Activated naive CD4-positive, alpha-beta T cell treated with anti-CD3 and anti-CD28 coated beads, Interleukin-2, amount 50 U/mL, for 72 hours (primary cell): ENCODE measurements at places on chromosomes 1 and 21. TPM values are rescaled to one million over a fixed set of nuclear protein-coding genes. Genes with fewer than 3 reads are reported as not detected.

Gene GSTM4
- total RNA-seq, result 22.0 TPM

Gene F13B
- total RNA-seq, result not detected

- no peak for DNase-seq
These were observed 45.9 kb downstream of the GPR88 start for GRCh38 chr1:100583827-100584226.

DNA sequence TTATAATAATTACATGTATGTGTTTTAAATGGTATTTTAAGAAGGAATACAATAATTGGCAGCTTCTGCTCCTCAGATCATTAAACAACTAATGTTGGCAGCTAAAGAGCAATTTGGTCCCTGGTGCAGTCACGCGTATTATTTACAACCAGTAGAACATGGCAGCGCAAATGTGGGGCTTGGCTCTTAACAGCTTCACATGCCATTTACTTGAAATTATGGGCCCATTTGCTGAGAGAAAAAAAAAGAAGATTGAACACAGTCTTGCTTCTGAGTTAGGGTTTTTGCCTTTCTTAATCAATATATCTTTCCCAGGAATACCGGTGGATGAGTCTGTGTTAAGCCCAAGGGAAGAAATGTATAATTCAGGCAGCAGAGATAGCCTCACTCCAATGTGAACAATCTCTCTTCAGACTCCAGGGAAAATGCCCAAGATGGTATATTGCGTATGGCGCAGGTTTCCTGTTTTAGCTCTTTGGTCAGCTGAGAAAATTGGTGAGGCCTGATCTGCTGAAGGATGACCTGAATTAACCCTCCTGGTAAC, 174.5 kb downstream of the DISC1 start:
- DNase-seq, result no peak

- DNase-seq, result no peak
These were observed 275.7 kb upstream of the C1orf174 start for GRCh38 chr1:4175566-4176405.

DNA sequence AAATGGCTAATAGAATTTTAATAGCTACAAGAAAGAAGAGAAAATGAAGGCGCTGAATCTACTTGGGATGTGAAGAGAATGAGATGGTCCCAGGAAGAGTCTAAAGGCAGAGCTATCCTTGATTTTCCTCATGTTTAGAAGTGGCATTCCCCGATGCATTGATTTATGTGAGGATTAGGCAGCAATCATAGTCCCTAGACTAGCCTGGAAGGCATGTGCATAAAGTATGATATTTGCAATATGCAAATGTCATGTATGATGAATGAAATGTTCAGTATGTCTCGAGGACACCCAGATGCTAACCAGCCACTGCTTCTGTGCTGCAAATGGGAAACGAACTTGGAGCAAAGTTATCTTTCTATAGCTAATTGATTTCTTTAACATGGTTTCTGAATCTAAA, 641.5 kb upstream of the PLXNA2 start:
- DNase-seq, result no peak

Gene LCA5L
- total RNA-seq, result not detected

DNA sequence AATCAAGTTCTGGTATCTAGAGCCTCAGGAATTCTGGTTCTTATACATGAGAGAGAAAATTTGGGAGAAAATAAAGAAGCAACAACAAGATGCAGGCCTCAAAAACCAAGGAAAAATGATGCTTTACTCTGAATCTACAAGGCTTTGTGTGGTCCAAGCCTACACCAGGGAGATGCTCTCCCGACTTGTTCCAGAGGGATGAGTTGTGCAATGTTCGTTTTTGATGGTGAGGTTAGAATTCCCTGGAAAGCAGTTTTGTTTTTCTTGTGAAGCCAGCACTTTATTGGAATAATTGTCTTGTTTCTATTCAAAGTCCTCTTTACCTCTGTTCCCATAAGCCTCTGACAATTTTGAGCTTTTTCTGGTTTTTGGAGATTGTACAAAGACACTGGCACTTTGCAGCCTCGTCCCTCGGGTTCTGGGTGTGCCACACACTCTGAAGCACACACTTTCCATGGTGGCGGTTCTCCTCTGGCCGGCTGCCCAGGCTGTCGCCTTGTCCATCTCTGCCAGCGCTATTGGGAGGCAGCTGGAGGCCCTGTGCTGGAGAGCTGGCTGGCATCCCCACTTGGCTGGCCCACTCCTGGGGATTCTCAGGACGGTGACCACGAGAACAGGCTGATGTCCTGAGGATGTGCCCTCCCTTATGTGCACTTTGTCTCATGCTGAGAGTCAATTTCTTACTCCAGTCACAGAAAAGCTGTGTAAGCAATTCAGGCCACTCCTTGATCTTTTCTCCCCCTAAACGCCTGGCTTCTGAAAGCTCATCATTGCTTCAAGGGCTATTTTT, 70.2 kb downstream of the EDEM3 start:
- no peak for DNase-seq

GRCh38 chr1:201290551-201290950, 7.2 kb downstream of the PKP1 start:
- no peak for DNase-seq

GRCh38 chr1:3053986-3054385, 15.0 kb upstream of the PRDM16 start:
- DNase-seq, result no peak

GRCh38 chr1:58189453-58189852, 357.1 kb downstream of the OMA1 start:
- DNase-seq, result no peak

DNA sequence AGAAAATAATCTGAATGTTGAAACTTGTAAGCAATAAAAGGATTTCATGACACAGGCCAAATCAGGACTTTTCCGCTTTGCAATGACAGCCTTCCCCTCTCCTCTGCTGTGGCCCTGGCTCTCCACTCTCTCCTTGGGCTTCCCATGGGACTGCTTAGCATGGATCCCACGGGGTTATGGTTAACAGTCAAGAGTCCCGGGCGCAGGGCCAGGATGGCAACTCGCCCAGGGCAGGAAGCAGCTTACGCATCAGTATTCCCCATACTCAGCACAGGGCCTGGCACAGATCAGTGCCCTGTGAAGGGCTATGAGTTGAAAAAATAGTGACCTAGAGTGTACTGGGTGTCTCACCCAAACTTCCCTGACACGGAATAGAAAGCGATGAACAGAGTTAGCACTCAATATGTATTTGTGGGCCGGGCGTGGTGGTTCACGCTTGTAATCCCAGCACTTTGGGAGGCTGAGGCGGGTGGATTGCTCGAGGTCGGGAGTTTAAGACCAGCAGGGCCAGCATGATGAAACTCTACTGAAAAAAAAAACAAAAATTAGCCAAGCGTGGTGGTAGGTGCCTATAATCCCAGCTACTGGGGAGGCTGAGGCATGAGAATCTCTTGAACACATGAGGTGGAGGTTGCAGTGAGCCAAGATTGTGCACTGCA, 29.1 kb upstream of the GRHL3 start:
- no peak for DNase-seq

Gene HRNR
- not detected for total RNA-seq

Gene KRTAP13-2
- total RNA-seq, result not detected

DNA sequence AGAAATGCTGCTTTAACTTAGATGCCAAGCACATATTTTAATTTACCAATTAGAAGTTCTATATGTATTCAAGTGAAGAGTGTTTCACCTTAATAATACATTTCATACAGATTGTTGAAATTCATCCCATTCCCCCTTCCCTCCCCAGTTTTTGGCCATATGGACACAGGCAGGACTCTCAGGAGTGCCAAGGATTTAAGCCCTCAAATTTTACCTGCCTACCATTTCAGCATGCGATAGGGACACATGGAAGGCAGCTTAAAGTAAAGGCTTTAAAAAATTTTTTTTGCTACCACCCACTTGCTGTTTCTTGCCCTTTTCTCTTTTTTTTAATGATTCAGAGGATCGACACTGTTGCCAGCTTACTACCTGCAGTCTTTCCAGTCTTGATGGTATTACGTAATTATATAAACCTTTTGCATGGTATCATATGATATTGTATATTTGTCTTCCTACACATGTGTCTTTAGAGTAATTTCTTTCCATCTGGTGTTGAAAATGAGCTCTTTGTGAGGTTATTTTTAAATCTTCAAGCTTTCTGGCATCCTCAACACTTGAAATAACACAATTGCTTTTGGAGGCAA, 7.0 kb downstream of the EPB41 start:
- DNase-seq, result no peak

- DNase-seq, result no peak
These were observed 7.4 kb upstream of the DEGS1 start for GRCh38 chr1:224175617-224176016.

GRCh38 chr1:212928323-212929291, 21.7 kb upstream of the VASH2 start:
- DNase-seq, result no peak

Gene CTSE
- total RNA-seq, result not detected

Gene MIXL1
- not detected for total RNA-seq

DNA sequence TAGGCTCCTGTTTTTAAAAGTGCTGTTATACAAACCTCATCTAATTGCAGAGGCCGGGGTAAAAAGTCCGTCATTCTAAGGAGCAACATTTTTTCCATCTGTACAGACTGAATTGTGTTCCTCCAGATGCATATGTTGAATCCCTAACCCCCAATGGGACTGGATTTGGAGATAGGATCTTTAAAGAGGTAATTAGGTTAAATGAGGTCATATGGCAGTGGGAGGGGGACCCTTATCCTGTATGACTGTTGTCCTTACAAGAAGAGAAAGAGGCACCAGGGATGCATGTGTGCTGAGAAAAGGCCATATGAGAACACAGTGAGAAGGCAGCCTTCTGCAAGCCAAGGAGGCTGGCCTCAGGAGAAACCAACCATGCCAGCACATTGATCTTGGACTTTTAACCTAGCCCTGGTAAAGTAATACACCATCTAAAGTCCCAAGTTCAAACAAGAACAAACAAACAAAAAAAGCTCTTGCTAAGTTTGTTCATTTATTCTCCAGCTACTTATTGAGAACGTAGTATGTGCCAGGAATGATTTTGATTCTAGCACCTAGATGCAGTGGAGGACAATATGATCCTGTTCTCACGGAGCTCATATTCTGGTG, 352.4 kb downstream of the NTNG1 start:
- no peak for DNase-seq

- no peak for DNase-seq
These were observed 31.0 kb downstream of the C1orf185 start for GRCh38 chr1:51133045-51133444.

- DNase-seq, result no peak
These were observed 918.1 kb downstream of the ADGRL2 start for GRCh38 chr1:82718719-82719419.

- no peak for DNase-seq
These were observed 415.3 kb upstream of the CAMK1G start for GRCh38 chr1:209168204-209168603.

- no peak for DNase-seq
These were observed 8.3 kb upstream of the C8B start for GRCh38 chr1:56973923-56974742.

- no peak for DNase-seq
These were observed 260.8 kb downstream of the SPATA17 start for GRCh38 chr1:217891966-217892365.

DNA sequence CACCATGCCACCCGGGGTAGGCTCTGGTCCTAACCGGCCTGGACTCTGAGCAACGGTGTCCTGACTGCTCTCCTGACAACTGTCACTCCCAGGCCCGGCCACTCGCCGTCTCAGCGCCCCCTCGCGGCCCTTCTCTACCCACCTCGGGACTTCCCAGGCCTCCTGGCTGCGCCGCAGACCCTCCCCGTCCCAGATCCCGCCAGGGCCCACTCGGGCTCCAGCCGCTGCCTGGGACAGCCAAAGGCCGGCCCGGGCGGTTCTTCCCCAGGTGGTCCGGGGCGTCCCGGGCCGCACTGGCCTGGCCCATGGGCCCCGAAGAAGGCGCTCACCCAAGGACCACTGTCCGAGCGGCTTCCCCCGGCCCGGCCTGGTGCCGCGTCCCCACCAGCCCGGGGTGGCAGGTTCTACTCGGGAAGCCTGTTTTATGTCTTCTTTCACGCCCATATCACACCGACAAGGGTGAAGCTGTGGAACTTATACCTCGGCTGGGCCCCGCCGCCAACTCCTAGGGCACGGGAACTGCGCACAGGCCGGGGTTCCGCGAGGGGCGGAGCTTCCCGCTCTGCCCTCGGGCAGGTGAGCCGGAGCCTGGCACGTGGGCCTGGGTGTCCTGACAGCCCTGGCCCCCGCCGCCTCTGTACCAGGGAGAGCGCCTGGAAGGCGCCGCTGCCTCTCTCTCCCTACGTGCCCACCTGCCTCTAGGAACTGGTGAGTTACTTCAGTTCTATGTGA, 138.3 kb downstream of the TTLL7 start:
- peak; percentile 80 for DNase-seq
